ENCODE measurements at places on chromosomes 6 and 20.

- no peaks in the 10 kb centered on the region for H3K27me3 ChIP-seq
- H3K4me1 ChIP-seq = no peaks in the 10 kb centered on the region
- no peak for DNase-seq
- H3K27ac ChIP-seq = no peak overlapping the region
- no peak overlapping the region for H3K4me3 ChIP-seq
- no peaks in the 10 kb centered on the region for H3K36me3 ChIP-seq
These were observed 20.0 kb downstream of the RNF144B start for GRCh38 chr6:18406955-18407749.

DNA sequence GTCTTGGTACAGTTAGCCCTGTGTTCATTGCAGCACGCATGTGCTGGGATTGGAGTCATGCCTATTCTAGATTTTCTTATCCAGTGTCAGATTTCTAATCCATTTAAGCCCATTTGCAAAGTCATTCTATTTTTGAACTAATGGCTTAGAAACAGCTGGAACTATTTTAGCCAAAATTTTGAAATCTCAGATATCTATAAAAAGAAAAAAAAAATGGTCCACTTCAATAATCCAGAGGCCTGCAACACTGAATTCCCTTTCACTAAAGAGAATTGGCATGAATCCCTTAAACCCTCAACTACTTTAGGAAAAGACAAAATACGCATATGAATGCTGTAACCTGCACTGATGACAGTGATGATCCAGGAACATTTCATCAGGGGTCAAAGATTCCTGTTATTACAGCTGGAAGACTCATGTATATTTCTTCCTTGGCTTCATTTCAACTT is 1.5 kb downstream of the COL21A1 start:
- no peak overlapping the region for H3K4me3 ChIP-seq
- no peaks in the 10 kb centered on the region for H3K36me3 ChIP-seq
- H3K4me1 ChIP-seq = no peaks in the 10 kb centered on the region
- no peak overlapping the region for H3K27ac ChIP-seq

GRCh38 chr20:38932457-38933120 is 6.4 kb downstream of the FAM83D start:
- no peaks in the 10 kb centered on the region for H3K27me3 ChIP-seq
- no peak overlapping the region for H3K4me3 ChIP-seq
- no peak for DNase-seq
- H3K4me1 ChIP-seq = no peaks in the 10 kb centered on the region

DNA sequence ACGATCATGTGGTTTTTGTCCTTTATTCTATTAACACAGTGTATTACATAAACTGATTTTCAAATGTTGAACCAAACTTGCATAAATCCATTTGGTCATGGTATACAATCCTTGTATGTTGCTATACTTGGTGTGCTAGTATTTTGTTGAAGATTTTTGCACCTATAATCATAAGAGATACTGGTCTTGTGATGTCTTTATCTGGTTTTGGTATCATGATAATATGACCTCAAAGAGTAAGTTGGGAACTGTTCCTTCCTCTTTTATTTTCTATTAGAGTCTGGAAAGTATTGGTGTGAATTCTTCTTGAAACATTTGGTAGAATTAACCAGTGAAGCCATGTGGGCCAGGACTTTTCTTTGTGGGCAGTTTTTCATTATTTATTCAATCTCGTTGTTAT is 65.3 kb downstream of the TRPC4AP start:
- no peak overlapping the region for H3K27ac ChIP-seq
- no peaks in the 10 kb centered on the region for H3K27me3 ChIP-seq
- no peaks in the 10 kb centered on the region for H3K4me1 ChIP-seq
- peaks cover 4% of the 10 kb centered on the region for H3K36me3 ChIP-seq
- H3K4me3 ChIP-seq = no peak overlapping the region

GRCh38 chr6:161590961-161591627 is 317.2 kb upstream of the AGPAT4 start:
- H3K4me1 ChIP-seq = no peaks in the 10 kb centered on the region
- DNase-seq = no peak
- no peaks in the 10 kb centered on the region for H3K36me3 ChIP-seq
- H3K27me3 ChIP-seq = no peaks in the 10 kb centered on the region
- H3K4me3 ChIP-seq = no peak overlapping the region
- H3K27ac ChIP-seq = no peak overlapping the region

DNA sequence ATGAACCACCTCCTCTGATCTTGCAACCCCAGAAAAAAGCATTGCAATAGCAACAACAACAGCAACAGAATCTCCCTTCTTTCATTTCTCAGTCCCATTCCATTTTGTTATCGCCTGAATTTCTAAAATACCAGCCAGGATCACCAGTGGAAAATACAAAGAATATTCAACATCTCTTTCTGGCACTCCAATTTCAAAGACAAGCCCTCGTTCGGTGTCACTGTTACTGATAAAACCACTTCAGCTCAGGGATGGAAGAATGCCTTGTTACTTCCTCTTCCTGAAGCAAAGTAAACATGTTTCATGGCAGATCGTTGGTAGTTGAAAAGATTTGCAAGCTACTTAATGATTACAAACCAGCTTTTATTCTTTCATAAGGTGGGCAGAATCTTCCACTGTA is 94.0 kb upstream of the SPTLC3 start:
- no peak overlapping the region for H3K27ac ChIP-seq
- H3K4me3 ChIP-seq = no peak overlapping the region
- H3K36me3 ChIP-seq = no peaks in the 10 kb centered on the region
- H3K4me1 ChIP-seq = no peaks in the 10 kb centered on the region

DNA sequence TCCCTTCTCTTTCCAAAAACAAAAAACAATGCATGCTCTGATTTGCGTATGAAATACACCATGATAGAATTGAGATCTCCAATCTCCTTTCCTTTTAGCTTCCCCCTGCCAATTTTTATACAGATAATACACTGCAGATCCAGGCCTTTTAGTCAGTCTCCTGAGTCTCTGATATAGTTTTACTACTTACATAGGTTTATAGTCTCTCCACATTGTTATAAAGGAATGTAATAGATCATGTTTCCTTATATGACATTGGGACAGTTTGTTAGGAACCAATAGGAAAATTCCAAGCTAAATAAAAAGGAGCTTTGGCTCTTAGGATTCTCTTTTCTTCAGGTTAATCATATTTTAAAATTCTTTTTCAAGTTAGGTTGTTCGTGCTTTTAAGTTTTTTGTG is 36.5 kb downstream of the TBPL1 start:
- no peaks in the 10 kb centered on the region for H3K36me3 ChIP-seq
- H3K27me3 ChIP-seq = no peaks in the 10 kb centered on the region
- no peak overlapping the region for H3K4me3 ChIP-seq
- no peak overlapping the region for H3K27ac ChIP-seq
- no peaks in the 10 kb centered on the region for H3K4me1 ChIP-seq

DNA sequence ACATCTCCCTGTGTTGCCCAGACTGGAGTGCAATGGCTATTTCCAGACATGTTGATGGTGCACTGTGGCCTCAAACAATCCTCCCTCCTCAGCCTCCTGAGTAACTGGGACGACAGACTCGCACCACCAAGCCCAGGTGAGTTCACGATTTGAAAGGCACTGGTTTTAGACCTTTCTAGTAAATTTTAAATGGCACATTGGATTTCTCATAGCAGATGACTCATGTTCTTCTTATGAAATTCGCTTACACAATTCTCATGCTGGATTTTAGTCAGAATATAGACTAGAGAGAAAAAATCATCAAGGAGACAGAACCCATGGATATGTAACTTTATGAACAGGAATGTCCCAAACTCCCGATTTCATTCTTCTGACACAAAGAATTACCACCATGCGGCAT is 18.1 kb upstream of the PXDC1 start:
- H3K4me3 ChIP-seq = no peak overlapping the region
- H3K27ac ChIP-seq = no peak overlapping the region
- no peaks in the 10 kb centered on the region for H3K27me3 ChIP-seq
- H3K4me1 ChIP-seq = peaks cover 2% of the 10 kb centered on the region

- no peaks in the 10 kb centered on the region for H3K27me3 ChIP-seq
- H3K27ac ChIP-seq = no peak overlapping the region
- DNase-seq = no peak
- H3K4me1 ChIP-seq = no peaks in the 10 kb centered on the region
These were observed 42.4 kb downstream of the SCGN start for GRCh38 chr6:25694366-25694765.

All from right lobe of liver (tissue), 6 donors.